ENCODE measurements at places on chromosomes 4 and X. TPM values are rescaled to one million over a fixed set of nuclear protein-coding genes. Genes with fewer than 3 reads are reported as not detected.

GRCh38 chr4:2047781-2048581, 11.1 kb upstream of the NAT8L start:
- DNase-seq, result peak; percentile 31

DNA sequence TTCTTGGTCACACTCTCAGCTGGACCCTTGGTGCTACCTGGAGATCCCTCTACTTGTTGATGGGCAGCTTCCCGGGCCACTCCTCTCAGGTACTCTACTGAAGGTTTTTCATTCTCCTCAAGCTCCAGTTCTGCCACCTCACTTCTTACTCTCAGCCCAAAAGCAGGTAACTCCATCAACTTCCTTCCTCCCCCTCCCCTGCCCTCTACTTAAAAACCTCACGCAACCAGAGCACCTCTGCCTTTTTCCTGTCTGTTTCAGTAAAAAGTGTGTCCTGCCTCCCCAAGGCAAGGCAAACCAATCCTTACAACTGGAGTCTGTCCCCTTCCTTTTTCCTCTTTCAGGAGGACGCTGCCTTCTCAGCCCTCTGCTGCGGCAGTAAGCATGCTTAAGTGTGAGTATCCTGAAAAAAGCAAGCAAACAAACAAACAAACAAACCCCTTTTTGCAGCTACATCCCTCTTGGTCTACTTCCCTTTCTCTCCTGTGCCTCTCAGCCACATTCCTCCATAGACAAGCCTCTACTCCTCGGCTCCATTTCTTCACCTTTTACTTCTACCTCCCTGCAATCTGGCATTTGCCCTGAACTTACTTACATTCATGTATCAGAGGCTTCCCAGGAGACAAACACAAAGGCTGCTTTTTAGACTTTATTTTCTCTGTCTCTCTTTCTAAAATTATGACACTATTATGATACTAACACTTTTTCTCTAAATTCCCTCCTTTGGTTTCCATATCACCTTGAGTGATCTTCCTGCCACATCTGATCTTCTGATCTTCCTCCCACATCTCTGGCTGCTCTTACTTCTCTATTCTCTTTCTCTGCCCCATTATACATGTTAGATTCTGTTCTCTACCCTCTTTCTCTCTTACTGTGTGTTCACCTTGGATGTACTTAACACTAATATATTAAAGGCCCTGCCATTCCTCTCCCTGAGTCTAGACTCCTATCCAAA, 5.4 kb downstream of the ALPK1 start:
- DNase-seq, result no peak

DNA sequence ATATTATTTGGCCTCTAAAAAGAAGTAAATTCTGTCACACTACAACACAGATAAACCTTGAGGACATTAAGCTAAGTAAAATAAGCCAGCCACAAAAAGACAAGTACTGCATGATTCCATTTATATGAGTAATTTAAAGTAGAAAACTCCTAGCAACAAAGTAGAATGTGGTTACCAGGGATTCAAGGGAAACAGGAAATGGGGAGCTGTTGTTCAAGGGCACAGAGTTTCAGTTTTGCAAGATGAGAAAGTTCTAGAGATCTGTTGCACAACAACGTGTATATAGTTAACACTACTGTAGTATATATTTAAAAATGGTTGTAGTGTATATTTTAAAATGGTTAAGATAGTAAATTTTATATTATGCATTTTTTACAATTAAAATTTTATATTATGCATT, 25.4 kb downstream of the SEC31A start:
- no peak for DNase-seq

- no peak for DNase-seq
These were observed 18.2 kb downstream of the RAI2 start for GRCh38 chrX:17842769-17843525.

DNA sequence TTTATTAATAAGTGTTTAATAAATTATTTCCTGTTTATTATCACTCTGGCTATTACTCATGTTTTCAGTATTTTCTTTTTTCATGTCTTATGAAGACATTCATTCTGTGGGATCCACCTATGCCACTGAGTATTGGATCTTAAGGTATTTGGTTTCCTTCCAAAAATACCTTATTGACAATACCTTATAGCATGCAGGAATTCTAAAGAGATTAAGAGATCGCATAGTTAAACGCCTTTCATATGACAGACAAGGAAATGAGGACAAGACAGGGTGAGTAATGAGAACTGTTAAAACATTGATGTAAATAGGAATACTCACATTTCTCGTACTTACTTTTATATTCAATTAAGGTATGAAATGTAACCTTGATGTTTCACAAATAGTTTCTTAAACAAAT, 38.2 kb upstream of the TMPRSS11B start:
- no peak for DNase-seq

DNA sequence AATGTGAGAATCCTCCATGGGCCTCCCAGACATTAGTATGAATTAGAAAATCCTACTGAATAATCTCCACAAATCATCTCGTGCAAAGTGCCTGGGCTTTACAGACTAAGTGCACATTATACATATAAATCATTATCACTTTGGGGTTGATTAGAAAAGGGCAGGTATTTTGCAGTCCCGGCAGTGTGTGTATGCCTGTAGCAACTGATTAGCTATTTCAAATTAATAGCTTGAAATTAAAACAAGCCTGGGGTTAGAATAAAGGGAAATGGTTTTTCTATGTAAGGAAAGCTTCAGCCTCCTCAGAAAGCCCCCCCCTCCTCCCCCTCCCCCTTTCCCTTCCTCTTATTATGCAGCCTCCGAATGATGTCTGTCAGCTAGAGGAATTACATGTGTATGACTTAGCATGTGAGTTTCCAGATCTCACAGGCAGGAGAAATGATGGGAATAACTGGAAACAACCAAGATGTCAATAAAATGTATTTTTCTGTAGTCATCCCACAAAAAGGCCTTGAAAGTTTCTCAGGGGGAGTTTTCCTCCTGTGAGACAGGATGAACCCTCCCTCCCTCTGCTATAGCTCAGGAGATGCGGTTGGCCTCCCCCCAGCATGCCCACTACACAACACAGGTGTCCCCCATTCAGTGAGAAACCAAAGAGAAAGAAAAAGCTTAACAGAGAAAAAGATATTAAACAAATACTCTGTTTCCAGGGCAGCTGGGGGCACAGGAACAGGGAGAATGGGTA, 41.2 kb upstream of the RASGEF1B start:
- no peak for DNase-seq

DNA sequence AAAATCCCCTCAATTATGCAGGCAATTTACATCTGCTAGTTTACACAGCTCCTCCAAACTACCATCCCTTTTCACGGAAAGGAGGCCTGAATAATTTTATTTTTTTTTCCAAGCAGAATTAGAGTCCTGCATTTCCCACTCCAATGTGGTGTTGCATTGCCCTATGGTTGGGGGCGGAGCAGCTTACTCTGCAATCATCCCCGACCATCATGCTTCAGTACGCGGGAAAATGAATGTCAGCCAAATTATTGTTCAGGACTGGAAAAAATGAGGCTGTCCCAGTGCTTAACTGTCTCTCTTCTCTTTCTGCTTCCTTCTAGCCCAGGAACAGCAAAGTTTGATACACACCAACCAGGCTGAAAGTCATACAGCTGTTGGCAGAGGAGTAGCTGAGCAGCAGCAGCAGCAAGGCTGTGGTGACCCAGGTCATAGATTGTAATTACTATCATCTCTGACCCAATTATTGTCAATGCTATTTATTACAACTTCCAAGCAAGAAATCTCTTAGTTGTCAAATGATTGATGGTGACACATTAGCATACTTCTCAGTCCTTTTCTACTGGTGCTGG, 28.3 kb downstream of the MMRN1 start:
- DNase-seq, result no peak

- no peak for DNase-seq
These were observed 19.3 kb downstream of the SEC24D start for GRCh38 chr4:118816538-118817177.

DNA sequence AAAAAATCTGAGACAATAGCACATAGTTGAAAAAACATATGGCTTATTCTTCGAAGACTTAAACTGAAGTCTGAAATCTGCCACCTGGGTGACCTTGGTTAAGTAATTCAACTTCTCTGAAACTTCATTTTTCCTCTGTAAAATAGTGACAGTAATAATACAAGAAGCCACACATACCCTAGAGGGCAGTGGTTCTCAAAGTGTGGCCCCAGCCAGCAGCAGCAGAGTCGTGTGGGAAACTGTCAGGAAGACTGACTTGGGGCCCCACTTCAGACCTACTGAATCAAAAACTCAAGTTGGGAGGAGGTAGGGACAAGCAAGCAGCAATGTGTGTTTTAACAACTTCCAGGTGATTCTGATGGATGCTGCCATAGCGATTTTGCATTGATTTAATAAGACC, 249.9 kb downstream of the HNRNPD start:
- no peak for DNase-seq

- DNase-seq, result no peak
These were observed 2.5 kb downstream of the P2RY8 start for GRCh38 chrX:1534301-1535168.

GRCh38 chr4:152073351-152074087, 312.7 kb upstream of the GATB start:
- no peak for DNase-seq

DNA sequence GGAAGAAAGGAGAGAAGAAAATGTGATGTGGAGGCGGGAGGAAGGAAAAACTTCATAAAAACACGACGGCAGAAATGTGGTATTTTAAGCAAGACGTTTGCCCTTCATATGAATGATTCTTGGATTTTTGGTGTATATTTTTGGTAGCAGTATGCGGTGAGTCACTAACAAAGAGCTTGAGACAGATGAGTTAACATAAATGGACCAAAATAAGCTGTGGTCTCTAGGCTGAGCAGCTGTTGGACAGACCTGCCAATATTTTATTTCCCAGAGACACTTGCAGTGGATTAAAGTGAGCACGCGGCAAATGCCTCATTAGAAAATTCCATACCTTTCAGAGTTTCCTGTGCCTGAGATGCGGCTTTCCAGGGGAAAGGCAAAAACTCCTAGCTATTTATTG, 43.1 kb upstream of the RPS6KA3 start:
- DNase-seq, result no peak

- no peak for DNase-seq
These were observed 61.2 kb downstream of the TMEM150C start for GRCh38 chr4:82500435-82501153.

DNA sequence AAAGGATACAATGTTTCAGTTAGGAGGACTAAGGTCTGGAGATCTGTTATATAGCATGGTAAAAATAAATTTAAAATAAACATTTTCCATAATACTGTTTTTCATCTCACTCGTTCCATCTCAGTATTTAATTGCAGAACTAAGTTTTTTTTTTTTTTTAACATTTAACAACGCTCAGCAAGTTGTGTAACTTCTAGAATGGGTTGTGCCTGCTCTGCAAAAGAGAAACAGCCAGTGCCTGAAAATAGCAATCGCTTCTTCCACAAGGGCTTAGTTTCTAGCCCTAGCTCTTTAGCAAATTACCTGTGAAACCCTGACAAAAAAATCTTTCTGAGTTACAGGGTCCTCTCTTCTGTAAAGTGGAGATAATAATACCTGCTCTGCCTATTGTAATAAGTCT, 41.9 kb downstream of the CNGA1 start:
- no peak for DNase-seq

- DNase-seq, result no peak
These were observed 9.2 kb downstream of the MAP9 start for GRCh38 chr4:155367608-155368007.

- DNase-seq, result no peak
These were observed 156.4 kb downstream of the HS6ST2 start for GRCh38 chrX:132802033-132802432.

DNA sequence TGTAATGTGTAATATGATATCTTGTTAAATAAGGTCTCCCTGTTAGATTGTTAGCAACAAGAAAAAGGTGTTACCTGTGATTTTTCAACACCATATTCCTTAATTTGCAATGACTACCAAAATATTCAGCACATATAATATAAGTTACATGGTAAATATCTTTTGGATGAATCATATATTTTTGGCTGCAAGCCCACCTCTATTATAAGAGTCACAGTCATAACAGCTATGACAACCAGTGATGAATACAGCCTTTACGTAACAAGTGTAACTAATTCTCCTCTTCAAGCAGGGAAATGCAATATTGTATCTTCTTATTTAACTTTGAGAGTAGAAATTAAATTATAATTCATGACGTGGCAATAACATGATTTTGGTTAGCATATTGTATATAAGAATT, 187.0 kb downstream of the NLGN4X start:
- no peak for DNase-seq

DNA sequence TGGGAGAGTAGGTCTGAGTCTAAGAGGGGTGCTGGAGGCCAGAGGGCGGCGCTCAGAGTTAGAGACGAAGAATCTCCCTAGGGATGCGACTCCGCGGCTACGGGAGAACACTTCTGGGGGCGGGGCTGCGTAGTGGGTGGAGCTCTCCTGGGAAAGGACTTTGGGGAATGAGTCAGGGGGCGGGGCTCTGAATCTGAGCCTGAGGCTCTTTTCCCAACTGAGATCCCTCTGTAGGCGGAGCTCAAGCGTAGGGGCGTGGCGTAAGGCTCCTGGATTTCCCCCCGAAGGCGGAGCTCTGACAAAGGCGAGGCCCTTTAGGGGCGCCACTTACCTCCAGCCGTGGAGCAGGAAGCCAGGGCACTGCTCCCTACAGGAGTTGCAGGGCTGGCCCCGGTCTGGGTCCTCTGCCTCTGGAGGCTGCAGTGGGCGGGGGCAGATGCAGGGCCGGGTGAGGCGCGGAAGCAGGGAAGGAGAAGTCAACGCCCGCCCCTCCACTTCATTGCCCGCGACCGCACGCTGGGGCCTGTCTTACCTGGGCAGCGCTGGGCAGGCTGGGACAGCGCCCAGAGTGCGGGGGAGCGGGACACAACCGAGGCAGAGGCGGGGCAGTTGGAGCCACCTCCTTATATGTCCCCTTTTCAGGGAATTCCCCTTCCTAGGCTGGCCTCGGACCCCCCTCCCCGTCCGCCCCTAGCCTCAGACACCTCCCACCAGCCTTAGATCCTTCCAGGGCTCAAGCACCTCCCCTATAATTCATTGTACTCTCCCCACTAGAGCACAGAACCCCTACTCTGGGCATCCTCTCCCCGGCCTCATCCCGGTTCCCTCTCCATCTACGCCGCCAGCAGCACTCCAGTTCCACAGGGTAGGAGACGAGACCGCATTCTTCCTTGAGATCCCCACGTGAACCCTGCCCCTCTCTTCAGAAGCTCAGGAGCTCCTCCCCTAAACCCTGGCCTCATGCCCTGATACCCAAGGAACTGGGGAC, 1.6 kb downstream of the PRICKLE3 start:
- DNase-seq, result peak; percentile 92

DNA sequence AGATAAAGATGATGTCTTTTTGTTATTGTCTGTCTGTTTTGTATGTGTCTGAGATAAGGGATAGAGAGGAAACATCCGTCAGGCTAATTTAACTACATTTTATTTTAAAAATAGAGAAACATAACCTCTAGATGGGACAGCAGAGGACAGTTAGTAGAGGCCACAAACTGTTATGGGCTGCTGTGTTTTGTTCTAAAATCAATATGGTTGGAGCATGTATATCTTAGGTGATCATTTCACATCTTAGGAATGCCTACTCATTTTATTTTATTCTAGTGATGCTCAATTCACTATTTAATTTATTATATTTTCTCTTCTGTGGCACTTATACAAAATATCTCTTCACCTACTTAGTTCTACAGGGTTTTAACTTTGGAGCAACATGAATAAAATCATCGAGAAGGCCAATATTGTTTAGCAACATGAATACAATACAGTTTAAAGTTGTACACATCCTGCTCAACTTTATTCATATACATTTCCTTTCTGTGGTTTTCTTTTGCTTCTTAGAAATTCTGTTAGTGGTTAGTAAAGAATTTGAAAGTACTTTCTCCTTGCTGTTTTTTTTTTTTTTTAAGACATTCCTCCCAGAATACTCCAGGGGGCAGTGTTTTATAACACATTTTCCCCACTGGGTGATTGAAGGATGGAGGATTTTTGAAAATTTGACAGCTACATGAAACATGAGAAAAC, 392.9 kb downstream of the UNC5C start:
- no peak for DNase-seq

The FAM9C gene
- not detected for total RNA-seq

The BRS3 gene
- not detected for total RNA-seq

The TCEAL7 gene
- total RNA-seq, result 6.4 TPM

Measured in cardiac septum (tissue), 1 donor.